ENCODE measurements at places on chromosomes 3 and 15.

- no peak for DNase-seq
Measured at GRCh38 chr3:153956613-153957012, 164.6 kb upstream of the ARHGEF26 start.

DNA sequence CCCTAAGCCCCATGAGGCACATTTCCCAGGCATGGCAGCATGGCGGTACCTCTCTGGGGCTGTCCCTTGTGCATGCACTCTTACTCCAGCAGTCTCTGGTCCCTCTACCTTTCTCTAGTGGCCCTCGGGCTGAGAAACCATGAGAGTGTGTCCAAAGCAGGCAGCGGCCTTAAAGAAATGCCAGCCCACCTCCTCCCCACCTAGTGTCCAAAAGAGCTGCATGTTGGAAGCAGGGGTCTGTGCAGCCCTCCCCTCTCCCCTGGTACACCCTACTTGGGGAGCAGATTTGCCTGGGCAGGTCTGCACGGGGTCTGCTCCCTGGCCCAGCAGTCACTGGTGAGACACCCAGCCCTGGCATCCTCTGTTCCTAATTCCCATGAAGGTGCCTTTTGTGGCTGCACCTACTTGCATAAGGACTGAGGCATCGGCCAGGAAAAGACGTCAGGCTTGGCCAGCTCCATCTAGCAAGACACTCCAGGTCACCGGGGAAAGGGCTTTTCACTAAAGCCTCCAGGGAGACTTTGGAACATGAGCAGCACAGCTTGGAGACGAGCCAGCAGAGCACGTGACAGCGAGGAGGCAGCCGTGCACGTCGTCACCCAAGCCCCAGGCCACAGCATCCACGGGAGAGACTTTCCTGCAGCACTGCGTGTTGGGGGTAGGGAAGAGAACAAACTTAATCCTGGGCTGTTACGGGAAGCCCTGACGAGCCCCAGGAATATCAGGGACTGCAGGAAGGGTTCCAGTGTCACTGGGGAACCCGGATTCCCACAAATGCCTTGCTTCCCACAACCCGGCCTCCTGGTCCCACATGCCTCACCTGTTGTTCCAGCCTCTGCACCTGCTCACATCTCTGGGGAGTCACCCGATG lies 38.8 kb downstream of the TM2D3 start:
- DNase-seq: no peak

DNA sequence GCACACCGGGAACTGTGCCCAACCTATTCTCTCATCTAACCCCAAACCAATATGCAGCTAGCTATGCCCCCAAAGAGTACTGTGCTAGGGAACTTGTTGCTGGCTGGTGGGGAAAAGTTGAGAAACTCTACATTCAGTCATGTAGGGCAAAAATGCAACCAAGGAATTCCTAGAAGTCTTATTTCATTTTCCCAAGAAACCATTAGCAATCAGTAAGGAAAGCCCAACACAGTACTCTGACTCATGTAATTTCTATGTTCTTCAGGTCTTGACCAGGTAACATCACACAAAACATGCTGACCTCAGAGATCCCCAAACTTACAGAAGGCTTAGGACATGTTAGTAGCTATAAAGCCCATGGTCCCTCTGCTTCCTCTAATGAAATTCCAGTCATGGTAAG lies 52.1 kb downstream of the TASOR start:
- DNase-seq: no peak

- DNase-seq: no peak
Measured at GRCh38 chr15:67922971-67923945, 83.4 kb upstream of the RNU6-1 start.

GRCh38 chr3:71244826-71245488 lies 338.6 kb downstream of the FOXP1 start:
- DNase-seq: no peak

DNA sequence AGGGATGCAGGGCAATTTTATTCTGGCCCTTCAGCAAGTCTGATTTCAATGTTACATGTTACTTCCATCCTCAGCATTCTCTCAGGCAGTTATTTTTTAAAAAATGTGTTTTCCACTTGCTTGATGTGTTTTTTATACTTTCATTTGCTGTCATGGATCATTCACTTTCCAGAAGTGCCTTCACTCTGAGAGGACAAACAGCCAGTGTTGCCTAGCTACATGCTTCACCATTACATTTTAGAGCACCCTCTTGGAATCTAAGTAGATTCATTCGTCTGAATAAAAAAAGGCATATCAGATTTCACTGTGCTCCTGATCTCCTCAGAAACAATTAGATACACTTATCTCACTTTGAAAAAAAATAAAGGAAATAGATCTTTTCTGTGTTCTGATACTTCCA lies 93.6 kb upstream of the POU1F1 start:
- no peak for DNase-seq

GRCh38 chr3:195015021-195015420 lies 255.9 kb downstream of the XXYLT1 start:
- DNase-seq: no peak

GRCh38 chr3:156787001-156787400 lies 39.2 kb upstream of the LEKR1 start:
- DNase-seq: no peak

- no peak for DNase-seq
Measured at GRCh38 chr15:45089712-45090373, 24.1 kb downstream of the DUOX2 start.

DNA sequence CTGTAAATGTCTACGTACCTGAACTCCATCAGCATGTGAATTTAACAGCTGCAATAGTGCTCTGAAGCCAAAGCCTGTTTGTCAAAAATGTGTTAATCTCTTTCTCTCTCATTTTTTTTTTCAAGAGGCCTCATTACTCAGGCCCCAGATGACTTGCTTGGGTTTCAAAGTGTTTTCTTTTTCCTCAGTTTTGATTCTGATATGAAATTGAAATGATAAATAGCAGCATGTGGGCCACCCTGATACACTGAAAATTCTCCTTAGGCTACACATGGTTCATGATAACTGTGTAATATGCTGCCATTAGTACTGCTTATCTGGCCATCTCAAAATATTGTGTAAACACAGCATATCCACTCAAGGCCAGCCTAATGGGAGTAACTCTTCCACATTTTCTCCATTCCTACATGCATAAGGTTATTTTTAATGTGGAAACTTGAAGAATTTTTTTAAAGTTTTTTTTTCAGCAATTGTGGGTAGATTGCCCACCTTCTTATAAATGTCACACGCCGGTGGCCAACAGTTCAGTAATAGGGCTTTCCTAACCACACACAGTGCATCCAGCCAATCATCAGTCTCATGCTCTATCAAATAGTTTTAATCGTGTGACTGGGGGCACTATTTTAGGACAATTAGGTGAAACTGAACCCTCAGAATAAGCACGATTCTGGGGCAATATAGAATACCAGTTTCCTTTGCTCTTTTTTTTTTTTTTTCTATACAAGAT lies 13.1 kb upstream of the DENND4A start:
- no peak for DNase-seq

DNA sequence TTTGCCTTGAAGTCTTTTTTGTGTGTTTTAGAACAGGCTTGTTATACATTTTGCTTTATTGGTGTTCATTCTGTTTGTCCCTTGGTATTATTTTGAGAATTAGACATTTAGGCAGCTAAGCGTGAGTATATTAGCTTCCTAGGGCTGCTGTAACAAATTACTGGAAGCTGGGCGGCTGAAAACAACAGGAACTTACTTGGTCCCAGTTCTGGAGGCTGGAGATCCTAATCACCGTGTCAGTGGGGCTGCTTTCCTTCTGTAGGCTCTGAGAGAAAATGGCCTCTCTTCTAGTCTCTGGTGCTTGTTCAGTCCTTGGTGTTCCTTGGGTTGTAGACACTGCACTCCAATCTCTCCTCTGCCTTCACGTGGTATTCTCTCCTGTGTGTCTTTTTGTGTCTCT lies 142.3 kb downstream of the KLHL25 start:
- DNase-seq: no peak

DNA sequence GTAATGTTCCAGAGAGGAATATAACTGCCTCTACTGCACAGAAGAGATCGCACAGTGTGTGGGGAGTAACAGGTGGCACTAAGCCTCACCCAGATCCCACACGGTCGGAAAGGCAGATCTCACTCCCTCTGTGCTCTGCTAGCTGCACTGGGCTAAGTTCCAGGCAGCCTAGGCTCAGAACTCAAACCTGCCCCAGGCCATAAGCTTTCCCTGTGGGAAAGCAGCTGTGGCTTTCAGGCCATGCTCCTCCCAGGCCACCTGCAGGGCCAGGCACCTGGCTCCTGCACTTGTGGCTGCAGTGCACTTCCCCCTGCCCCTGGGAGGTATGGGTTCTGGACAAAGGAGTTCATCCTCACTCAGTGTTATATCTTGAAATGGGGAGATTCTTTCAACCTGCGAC lies 27.5 kb downstream of the PCCB start:
- no peak for DNase-seq

GRCh38 chr15:73633991-73634495 lies 854 bp upstream of the NPTN start:
- no peak for DNase-seq

GRCh38 chr3:53254509-53255422 lies 1.1 kb downstream of the TKT start:
- peak; percentile 58 for DNase-seq

DNA sequence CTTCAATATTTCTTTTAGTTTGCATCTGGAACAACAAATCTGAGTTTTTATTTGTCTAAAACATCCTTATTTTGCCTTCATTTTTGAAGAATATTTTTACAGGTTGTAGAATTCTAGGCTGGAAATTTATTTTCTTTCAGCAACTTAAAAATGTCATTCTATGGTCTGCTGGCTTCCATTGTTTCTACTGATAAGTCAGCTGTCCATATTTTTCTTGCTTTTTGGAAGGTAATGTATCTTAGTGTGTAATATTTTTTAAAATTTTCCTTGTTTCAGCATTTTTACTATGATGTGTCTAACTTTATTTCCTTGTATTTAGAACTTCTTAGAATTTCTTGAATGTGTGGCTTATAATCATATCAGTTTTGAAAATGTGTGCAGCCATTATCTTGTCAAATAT lies 37.0 kb downstream of the SEMA6D start:
- no peak for DNase-seq

GRCh38 chr3:55162031-55162795 lies 234.4 kb upstream of the LRTM1 start:
- DNase-seq: no peak

DNA sequence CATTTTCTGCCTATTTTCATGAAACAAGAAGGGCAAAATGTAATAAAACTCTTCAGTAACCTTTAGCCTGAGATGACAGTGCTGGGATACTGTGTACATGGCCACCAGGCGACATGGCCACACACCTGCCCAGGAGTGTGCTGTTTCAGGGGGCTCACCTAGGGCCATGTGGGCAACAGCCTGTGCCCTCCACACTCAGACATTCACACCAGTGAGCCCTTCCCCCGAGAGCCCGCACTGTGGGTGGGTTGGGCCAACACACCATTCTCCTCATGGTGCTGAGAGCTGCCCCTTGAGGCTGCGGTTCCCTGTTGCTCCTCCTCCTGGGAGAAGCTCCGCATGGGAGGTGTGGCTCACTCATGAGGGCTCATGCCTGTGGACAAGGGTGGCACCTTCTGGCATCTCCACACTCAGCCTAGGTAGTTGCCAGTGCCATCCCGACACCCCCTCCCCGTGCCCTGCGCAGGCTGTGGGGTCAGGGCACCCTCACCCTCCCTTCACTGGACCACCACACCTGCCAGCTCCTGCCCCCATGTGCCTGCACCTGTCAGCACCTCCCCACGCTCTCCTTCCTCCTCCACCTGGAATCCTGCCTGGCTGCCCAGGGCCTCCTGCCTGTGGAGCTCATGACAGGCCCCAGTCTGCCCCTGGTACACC lies 19.7 kb downstream of the OCA2 start:
- no peak for DNase-seq

DNA sequence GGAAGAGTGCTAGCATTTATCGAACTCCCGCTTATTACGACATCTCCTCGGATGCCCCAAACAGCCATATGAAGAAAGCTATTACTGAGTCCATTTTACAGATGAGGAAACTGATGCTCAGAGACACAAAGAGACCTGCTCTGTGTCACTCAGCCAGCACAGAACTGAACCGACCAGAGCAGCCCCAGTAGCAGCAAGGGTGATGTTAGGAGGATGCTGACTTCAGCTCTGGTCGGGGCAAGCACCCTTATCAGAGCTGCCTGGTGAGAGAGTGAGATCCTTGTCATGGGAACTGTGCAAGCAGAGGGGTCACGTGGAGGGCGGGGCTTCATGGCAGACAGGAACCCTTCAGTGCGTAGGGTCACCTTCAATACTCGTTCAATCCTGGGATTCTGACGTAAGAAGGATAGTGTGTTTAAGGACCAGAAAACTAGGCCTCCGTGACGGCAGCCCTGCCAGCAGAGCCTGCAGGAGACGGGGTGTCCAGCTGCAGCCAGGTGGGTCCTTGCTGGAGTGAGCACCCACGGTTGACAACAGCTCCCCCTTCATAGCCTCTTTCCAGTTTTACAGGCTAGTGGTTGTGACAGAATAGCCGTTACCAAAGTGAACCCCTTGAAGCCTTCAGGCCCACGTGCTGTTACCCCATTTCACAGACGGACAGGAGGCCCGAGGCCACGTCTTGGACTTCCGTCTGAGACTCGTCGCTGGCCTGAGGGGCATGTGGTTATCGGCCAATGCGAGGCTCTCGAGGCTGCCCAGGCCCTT lies 12.0 kb upstream of the IQSEC1 start:
- no peak for DNase-seq

GRCh38 chr15:50143255-50143860 lies 24.3 kb upstream of the ATP8B4 start:
- no peak for DNase-seq
